ENCODE measurements at places on chromosomes 2 and 18.
A peak's percentile ranks its signal among the peaks of the same experiment; 100 is the strongest.

DNA sequence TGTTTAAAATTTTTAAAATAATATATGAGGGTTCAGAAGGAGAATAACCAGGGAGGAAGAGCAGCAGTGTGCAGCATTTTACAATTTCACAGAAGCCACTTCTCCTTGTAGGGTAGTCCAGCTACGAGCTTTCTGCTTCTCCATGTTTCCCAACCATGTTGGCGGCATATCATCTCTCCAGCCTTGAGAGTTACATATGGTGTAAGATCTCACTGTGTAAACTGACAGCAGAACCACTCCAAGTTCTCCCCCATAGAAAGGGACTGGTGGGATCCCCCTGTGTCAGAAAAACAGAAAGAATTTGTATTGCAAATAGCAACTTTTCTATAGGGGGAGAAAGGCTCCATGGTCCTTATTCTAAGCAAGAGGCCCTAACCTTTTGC, 266.8 kb upstream of the ACVR2A start:
- no peak for DNase-seq

DNA sequence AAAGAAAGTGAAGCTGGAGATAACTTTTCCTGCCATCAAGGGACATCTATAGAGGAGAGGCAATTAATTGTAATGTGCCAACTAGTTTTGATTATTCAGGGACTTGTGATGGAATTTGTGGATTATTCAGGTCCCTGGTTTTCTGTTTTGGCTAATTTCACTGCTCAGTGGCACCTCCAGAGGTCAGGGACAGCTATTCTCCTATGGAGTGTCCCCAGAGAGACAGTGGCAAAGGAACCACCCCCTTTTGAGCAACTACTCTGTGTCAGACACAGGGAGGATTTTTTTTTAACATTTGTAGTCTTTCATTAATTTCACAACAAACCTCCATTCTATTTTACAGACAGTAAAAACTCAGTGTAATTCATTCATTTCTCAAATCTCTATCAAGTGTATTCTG, 206.0 kb upstream of the SPRED2 start:
- no peak for DNase-seq

GRCh38 chr2:203400805-203401585, 72.8 kb downstream of the ABI2 start:
- no peak for DNase-seq

DNA sequence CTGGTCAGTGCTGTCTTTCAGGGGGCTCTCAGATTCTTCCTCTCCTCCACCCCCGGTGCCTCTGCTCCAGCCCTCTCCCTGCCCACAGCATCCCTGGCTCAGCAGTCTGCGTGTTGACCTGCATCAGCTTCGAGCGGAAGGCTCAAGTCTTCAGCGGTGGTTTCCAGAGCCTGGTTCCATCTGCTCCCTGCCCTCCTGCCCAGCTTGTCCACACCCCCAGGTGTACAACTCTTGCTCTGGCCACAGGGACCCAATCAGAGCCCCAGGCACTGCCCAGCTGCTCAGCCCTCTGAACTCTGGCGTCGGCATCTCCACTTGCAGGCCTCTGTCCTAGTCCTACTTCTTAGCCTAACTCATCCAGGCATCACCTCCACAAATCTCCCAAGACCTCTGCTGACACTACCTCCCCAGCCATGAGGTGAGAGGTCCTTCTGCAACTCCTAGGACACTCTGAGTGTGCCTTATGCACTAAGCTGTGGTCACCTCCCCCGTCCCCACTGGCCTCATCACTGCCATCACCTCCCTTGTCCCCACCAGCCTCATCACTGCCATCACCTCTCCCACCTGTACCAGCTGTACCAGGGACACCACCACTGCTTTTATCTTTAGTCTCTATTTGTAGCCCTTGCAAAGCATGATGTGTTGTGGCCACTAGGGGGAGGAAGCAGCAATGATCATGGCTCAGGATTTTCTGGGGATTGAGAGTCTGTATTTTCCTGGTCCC, 60.9 kb downstream of the EDAR start:
- peak; percentile 33 for DNase-seq

DNA sequence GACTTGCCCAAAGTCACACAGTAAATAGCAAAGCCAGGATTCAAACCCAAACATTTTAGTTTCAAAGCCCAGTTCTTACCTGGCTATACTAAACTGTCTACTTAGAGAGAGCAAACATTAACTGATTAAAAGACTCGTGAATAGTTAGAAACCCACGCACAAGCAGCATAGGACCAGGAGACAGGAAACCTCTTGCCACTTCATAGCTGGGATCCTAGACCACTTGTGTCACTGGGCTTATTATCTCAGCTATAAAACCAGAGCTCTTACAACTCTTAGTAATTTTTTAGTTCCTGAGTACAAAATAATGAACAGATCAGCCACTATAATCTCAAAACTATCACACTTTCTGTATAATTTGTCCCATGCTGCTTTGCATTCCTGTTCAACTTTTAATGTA, 2.4 kb upstream of the AAK1 start:
- DNase-seq, result no peak

GRCh38 chr2:24359129-24360049, 947 bp downstream of the ITSN2 start:
- no peak for DNase-seq

GRCh38 chr2:240252191-240252871, 111.9 kb upstream of the OTOS start:
- DNase-seq, result no peak

- DNase-seq, result no peak
Measured at GRCh38 chr2:24950102-24950501, 21.7 kb downstream of the DNAJC27 start.

DNA sequence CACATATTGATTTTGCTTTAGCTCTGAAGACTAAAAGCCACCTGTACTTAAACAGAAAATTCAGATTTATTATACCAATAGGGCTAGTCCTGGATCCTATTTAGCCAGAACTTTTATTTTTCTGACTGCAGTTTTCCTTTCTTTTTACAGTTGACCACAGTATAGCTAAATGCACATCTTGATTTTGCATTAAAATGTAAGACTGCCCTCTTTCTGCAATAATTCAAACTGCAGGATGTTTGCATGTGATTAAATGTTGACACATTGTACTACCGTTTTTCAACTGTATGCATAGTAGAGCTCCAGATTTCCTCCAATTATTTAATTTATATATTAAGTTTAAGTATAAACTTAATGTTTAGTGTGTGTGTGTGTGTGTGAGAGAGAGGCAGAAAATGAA, 1262.9 kb downstream of the SUCLG1 start:
- peak; percentile 4 for DNase-seq

GRCh38 chr2:217438821-217439220, 564.0 kb downstream of the TNS1 start:
- DNase-seq, result no peak

DNA sequence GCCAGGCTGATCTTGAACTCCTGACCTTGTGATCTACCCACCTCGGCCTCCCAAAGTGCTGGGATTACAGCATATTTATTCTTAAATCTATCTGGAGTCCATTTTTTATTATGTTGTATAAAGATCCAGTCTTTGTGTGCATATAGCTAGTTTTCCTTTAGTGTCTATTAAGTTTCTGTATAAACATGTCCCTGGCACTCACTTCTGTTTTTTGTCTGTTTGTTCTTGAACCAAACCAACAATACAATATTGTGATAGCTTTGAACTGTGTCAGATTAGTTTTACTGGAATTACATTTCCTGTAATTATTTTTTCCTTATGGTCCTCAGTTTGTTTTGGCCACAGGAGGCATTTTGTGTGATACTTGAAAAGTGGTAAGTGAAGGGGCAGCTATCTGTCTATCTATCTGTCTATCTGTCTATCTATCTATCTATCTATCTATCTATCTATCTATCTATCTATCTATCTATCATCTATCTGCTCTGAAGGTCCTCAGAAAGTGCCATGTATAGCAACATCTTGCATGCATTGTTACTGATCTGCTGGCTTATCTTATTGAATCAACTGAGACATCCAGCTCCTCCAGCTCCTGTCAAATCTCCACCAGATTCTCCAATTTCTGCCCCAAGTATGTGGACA, 70.9 kb upstream of the ACVR1 start:
- DNase-seq, result no peak

- no peak for DNase-seq
Measured at GRCh38 chr18:51279367-51279984, 82.0 kb upstream of the MEX3C start.

DNA sequence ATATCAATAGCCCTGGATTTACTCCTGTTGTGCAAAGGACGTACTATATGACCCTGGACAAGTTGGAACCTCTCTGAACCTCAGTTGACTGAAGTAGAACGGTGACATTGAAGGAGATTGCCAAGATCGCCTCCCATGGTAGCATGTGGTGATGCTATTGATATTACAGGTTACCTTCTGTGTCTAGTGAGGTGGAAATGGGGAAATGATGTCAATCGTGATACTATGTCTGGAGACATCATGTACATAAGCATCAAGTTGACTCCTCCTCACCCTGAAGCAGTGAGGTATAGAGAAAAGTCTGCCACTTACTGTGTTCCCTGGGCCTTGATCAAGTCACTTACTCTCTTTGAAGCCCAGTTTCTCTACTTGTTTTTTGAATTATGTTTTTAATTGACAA, 93.9 kb downstream of the KLF7 start:
- DNase-seq, result no peak

DNA sequence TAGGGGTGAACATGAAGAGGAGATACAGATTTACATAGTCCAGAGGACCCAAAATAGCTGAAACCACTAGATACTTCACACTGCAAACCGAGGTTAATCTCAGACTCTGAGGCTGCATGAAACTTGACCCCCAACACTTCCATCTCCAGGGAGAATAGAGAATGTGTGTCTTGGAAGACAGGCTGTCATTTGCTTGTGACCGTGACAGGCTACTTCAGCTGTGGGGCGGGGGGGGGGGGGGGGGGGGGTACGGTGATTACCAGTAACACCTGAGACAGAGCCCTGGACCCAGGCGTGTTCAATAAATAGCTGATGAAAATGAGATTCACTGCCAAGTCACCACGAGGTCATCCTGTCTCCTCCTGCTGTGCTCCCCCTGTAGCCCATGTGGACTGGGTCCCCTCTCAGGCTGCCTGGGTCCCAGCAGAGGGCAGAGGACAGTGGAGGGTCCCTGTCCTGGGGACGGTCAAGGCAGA, 5.7 kb upstream of the KLHL29 start:
- no peak for DNase-seq

DNA sequence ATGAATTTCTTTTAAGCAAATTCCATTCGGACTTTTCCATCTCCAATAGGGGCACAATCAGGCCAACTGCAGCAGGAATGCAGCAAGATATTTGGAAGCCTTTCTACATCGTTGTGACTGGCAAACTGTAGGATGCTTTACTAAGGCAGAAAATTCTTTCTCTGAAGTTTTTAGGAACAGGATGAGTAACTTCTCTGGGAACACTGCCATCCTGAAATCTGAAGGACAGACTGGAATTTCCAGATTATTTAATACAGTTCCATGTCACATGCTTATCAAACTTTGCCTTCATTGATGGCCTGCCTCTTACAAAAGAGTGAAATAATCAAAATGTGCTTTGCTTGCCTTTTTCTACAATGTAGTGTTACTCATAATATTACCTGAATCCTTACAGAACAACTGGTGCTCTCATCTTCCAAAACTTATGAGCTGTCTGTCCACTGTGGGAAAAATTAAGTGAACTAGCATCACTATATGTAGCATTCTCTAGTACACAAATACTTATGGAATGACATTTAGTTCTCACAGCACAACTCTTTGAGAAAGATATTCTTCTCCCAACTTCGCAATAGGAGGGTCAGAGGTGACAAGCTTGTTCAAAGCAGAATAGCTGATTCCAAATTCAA, 32.0 kb upstream of the MAP2 start:
- DNase-seq, result no peak

- DNase-seq, result no peak
Measured at GRCh38 chr2:17543131-17543660, 2.7 kb downstream of the VSNL1 start.

GRCh38 chr2:64226611-64227010, 82.4 kb upstream of the PELI1 start:
- DNase-seq, result no peak

- DNase-seq, result no peak
Measured at GRCh38 chr2:179657068-179657595, 204.3 kb downstream of the ZNF385B start.

GRCh38 chr18:10094154-10094553, 180.3 kb downstream of the VAPA start:
- DNase-seq, result peak; percentile 26

DNA sequence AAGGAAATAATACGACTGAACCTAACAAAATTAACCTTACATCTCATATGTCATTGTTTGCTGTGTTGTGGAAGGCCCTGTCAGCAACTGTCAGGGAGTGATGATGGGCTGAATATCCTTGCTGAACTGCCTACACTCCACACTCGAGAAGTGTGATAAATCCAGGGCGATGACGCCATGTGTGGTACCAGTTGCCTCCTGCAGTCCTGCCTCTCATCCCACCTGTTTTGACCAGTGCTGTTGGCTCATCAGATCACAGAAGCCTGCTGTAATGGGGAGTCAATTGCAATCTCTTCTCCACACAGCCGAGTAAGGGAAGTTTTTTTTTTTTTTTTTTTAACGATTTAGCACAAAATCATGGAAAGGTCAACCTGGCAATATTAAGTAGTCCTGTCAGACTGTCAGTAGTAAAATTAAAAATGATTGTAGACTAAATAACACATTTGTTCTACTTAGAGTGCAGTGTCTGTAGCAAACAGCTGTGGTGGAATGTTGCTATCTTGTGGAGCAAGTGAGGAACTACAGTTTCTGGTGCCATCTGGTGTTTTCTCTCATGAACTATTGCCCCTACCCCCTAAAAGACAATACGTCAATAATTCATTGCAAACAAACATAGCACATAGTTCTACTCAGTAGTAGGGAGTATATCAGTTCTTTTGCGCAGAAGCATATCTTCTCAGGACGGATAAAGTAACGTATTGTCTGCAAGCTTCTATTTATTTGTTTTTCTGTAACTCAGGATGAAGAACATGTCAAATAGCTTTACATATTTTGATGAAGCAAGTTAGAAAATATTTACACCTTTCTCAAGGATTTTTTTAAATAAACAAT, 347.6 kb downstream of the CTNNA2 start:
- no peak for DNase-seq

DNA sequence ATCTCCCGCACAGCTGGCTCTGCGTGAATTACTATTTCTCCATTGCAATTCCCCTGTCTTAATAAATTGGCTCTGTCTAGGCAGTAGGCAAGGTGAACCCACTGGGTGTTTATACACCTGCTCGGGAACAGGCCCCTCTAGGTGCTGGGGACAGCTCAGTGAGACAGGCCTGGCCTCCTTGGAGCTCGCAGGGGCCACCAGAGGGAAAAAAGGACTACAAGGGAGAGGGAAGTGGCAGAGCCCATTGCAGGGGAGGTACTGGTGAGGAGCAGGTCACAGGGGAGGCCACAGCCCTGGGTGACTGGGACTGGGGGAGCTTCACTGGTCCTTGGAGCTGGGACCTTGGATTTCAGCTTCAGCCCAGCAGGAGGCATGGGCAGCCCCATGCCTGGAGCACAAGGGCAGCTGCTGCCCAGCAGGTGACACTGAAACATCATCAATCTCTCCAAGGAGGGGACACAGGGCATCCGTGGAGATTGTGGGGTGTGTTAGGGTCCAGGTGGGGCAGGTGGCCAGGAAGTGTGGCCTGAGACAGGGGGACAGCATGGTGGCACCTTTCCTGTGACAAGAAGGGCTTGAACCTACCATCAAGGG, 31.2 kb downstream of the NGEF start:
- DNase-seq, result no peak

- DNase-seq, result no peak
Measured at GRCh38 chr2:37586663-37587317, 84.7 kb downstream of the CDC42EP3 start.

GRCh38 chr2:181142514-181142913, 162.1 kb downstream of the UBE2E3 start:
- no peak for DNase-seq

GRCh38 chr18:22521026-22521707, 103.5 kb upstream of the CTAGE1 start:
- DNase-seq, result no peak
